ENCODE measurements at places on chromosomes 7 and 10. TPM values are rescaled to one million over a fixed set of nuclear protein-coding genes. Genes with fewer than 3 reads are reported as not detected.

KCNIP2 gene
- total RNA-seq = 4.5 TPM

GRCh38 chr10:68876246-68877138, 24.6 kb upstream of the DDX50 start:
- no peak overlapping the region for H3K4me3 ChIP-seq
- no peak for DNase-seq
- no peak overlapping the region for H3K27ac ChIP-seq
- H3K4me1 ChIP-seq = no peaks in the 10 kb centered on the region
- H3K36me3 ChIP-seq = no peaks in the 10 kb centered on the region

DNA sequence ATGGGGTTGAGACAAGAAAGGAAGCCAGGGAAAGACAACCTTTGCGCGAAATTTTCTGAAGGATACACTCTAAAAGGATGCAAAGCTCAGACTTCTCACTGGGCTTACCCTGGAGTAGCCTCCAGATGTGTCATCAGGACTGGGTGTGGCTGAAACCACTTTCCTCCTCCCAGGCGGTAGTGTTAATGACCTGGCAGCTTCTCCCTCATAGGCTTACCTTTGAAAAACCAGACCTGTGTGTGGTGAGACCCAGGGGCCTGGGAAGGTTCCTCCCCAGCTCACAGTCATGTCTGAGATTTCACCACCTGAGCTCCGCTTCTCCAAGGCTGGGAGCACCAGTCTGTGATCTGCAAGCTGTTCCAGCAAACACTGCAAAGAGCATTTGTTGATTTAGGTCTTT, 93.7 kb downstream of the EPC1 start:
- H3K27me3 ChIP-seq = no peaks in the 10 kb centered on the region
- H3K36me3 ChIP-seq = no peaks in the 10 kb centered on the region
- H3K4me3 ChIP-seq = no peak overlapping the region
- no peak for DNase-seq
- H3K4me1 ChIP-seq = peaks cover 27% of the 10 kb centered on the region

DNA sequence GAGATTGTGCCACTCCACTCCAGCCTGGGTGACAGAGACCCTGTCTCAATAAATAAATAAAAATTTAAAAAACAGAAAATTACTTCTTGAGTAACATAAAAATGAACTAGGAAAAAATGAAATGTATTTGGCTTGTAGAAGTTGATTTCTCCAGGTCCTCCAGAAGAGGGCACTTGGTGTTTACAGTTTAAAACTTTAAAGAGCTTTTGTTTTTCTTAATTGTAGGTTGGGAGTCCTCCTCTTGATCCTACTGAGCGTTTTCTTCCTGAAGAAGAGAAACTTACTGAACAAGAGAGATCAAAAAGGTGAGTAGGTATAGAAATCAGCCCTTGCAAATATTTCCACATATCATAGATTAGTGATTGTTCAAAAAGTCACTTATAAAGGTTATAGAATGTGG, 16.2 kb downstream of the KIFBP start:
- H3K36me3 ChIP-seq = peaks cover 5% of the 10 kb centered on the region
- H3K4me3 ChIP-seq = no peak overlapping the region
- peak; percentile 37 for DNase-seq
- H3K27me3 ChIP-seq = no peaks in the 10 kb centered on the region

- DNase-seq = no peak
- H3K27me3 ChIP-seq = no peaks in the 10 kb centered on the region
- no peaks in the 10 kb centered on the region for H3K36me3 ChIP-seq
- no peak overlapping the region for H3K27ac ChIP-seq
- H3K4me1 ChIP-seq = no peaks in the 10 kb centered on the region
- no peak overlapping the region for H3K4me3 ChIP-seq
These were observed 34.7 kb downstream of the NPTX2 start for GRCh38 chr7:98651760-98652159.

- DNase-seq = no peak
- H3K4me3 ChIP-seq = peak overlapping the region; percentile 67
- no peaks in the 10 kb centered on the region for H3K36me3 ChIP-seq
- peaks cover 47% of the 10 kb centered on the region for H3K27me3 ChIP-seq
- H3K27ac ChIP-seq = peak overlapping the region; percentile 9
These were observed 1.4 kb downstream of the KCNH2 start for GRCh38 chr7:150976529-150977381.

DNA sequence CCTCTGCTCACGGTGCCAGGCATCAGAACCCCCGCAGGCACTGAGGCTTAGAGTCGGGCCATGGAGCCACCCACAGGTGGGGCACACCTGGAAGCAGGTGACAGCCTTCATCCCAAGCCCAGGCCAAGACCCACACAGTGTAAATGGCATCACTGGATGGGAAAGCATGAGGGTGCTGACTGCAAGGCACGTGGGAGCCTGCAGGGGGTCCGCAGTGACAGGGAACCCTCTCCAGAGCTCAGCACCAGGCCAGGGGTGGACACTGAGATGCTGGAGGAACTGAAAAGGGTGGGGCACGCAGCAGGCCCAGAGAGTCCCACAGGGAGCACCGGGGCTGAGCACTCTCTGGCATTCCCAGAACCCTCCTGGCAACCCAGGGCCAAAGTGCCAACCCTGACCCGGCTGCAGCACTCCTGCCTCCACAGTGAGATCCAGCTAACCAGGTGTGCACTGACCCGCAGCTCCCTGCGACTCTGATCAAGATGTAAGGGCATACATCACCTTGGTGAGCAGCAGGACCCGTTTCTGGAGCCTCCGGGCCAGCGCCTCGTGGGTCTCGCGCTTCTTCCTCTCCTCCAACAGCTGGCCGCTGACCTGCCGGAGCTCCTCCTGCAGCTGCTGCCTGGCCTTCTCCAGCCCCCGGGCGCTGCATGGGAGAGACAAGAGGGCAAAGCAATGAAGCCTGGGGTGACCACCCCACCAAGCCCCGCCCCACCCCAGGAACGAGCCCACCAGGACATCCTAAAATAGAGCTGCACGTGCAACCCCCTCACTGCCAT, 163.9 kb downstream of the MAD1L1 start:
- H3K36me3 ChIP-seq = no peaks in the 10 kb centered on the region
- H3K27me3 ChIP-seq = no peaks in the 10 kb centered on the region
- peaks cover 14% of the 10 kb centered on the region for H3K4me1 ChIP-seq
- H3K27ac ChIP-seq = no peak overlapping the region
- no peak overlapping the region for H3K4me3 ChIP-seq
- no peak for DNase-seq

Measured in activated CD4-positive, alpha-beta T cell treated with anti-CD3 and anti-CD28 coated beads, Interleukin-2, amount 10 ng/mL, durations not matched to agents 7 days and 5 days (primary cell).